Left lung (tissue), 14 donors: ENCODE measurements at places on chromosomes 3 and 15. TPM values are rescaled to one million over a fixed set of nuclear protein-coding genes. Genes with fewer than 3 reads are reported as not detected.

GRCh38 chr3:21747376-21747775 is 3.6 kb downstream of the ZNF385D start:
- H3K27ac ChIP-seq: no peak overlapping the region
- no peak for DNase-seq
- no peaks in the 10 kb centered on the region for H3K4me1 ChIP-seq
- peaks cover 41% of the 10 kb centered on the region for H3K27me3 ChIP-seq

GRCh38 chr3:160661660-160662059 is 15.3 kb upstream of the ARL14 start:
- no peaks in the 10 kb centered on the region for H3K36me3 ChIP-seq
- no peak for DNase-seq
- H3K27ac ChIP-seq: no peak overlapping the region
- no peaks in the 10 kb centered on the region for H3K27me3 ChIP-seq
- H3K4me1 ChIP-seq: no peaks in the 10 kb centered on the region

GRCh38 chr3:17605032-17605431 is 137.4 kb downstream of the TBC1D5 start:
- H3K27me3 ChIP-seq: no peaks in the 10 kb centered on the region
- no peak for DNase-seq
- no peak overlapping the region for H3K4me3 ChIP-seq
- H3K36me3 ChIP-seq: peaks cover 4% of the 10 kb centered on the region
- H3K4me1 ChIP-seq: no peaks in the 10 kb centered on the region
- H3K27ac ChIP-seq: no peak overlapping the region

The SHC4 gene
- total RNA-seq: 0.47 TPM

The GNAI2 gene
- 266 TPM for total RNA-seq
